IPS-NIHi11 (cell line): ENCODE measurements at places on chromosomes 7 and 10.

DNA sequence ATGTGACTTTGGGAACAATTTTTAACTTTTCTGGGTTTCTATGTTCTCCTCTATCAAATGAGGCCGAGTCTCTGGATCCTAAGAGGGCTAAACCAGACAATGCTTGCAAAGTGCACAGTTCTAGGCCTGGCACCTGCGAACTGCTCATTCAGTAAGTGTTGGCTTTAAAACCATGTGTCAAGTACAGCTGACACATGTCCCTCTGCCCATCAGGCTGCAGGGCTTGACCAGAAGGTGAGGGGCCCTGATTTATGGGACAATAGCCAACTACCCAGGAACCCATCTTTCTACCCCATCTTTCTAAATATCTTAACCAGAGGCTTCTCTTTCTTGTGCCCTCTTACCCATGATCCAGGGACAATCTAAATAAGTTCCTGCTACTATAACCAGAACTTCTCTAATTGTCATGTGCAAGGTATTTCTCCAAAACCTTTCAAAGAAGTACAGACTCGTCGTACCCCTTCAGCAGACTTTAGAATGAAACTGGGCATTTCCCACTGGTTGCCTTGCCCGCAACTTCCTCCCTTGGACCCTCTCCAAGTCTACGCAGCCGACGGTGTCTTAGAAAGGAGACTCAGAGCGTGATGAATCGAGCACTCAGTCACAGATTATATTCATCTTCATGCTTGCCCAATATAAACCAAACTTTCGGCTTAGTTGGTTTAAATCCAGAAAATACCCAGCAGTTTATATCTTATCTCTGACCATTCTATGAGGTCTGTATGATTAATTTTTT is 69.8 kb upstream of the STEAP1B start:
- no peak for DNase-seq

DNA sequence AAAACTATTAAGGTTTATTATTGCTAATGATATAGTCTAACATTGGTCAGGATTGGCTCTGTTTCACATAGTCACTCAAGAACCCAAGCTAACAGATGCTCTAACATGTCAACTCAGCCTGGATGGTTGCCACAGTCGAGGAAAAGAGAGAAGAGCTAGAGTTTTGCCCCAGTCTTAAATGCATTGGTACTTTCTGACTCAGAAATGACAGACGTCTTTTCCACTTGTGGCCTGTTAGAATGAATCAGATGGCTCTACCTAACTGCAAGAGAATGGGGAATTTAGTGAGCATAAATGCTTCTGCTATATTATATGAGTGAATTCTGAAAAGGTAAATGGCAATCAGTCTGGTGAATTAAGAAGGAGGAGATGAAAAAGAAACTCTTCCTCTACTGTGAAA is 13.9 kb downstream of the HECTD2 start:
- DNase-seq = no peak

- no peak for DNase-seq
Observed at GRCh38 chr10:49803988-49804387, 41.9 kb upstream of the OGDHL start.

GRCh38 chr10:132579027-132579859 is 41.7 kb downstream of the INPP5A start:
- no peak for DNase-seq

DNA sequence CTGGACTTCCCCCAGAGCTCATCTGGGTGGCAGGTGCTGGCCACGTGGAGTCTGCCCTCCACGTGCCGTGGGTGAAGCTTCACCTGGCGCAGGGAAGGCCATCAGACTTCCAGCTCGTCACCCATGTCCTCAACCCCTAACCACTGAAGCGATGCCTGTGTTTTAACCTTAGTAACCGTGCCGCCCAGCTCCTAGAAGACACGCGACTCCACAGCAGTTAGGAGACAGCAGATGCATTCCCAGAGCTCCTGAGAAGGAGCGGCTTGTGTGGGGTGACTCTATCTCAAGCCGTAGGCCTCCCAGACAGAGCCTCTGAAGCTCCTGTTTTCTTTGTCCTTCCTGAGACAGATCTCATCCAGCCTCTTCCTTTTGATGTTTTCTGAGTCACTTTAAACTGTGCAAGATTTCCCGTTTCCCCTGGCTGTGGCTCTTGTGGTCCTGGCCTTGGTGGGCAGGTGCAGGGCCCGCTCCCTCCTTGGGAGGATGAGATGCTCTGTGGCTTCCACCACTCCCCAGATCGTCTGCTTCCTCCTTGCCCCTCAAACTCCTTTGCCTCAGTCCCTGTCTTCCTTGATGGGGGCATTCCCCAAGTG is 41.4 kb upstream of the AP5Z1 start:
- DNase-seq = no peak

DNA sequence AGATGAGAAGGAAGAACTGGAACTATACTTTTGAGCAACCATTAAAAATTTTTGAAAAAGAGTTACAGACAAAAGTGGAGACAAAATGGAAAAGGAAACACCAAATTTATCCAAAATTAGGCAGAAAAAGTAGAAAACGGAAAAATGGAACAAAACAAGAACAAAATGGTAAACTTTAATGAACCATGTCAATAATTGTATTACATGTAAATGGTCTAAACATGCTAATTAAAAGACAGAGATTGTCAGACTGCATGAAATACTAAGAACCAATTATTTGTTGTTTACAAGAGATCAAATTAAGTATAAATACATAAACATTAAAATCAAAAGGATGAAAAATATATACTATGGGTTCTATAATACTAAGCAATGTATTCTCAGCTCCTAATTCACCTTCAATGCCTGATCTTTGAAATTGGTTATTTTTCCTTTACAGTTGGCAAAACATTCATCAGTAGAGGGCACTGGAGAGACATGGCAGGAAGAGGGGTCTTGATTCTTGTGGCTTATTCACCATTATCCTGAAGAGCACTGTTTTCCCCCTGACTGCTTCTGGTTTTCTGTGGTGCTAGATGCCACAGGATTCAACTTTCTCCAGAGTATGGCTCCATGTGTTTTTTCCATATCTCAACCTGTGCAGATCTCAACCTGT is 124.9 kb downstream of the ELFN1 start:
- DNase-seq = no peak

DNA sequence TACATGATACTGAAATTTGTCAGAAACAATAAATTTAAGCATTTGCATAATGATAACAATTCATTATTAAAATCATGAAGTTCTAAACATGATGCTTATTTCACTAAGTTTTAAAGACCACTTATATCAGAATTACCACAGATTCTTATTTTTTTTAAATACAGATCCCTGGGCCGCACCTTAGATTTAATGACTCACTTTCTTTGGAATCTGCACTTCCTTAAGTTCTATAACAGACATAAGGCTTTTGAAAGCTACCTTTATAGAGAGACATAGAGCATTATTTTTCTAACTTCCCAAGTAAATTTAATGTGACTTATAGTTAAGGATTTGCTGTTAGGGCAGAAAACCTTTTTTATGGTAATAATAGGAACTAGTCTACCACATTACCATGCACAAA is 214.9 kb downstream of the IPMK start:
- no peak for DNase-seq

DNA sequence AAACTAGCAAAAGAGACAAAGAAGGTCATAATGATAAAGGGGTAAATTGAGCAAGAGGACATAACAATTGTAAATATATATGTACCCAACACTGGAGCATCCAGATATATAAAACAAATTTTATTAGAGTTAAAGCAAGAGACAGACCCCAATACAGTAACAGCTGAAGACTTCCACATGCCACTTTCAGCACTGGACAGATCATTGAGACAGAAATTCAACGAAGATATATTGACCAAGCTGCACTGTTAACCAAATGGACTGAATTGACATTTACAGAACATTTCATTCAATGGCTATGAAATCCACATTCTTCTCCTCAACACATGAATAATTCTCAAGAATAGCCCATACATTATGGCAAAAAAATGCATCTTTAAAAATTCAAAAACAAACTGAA is 378.2 kb downstream of the PTPRN2 start:
- DNase-seq = no peak

- DNase-seq = no peak
Observed at GRCh38 chr7:32018845-32019578, 51.2 kb downstream of the PDE1C start.

GRCh38 chr7:146146831-146147486 is 30.4 kb downstream of the CNTNAP2 start:
- no peak for DNase-seq

DNA sequence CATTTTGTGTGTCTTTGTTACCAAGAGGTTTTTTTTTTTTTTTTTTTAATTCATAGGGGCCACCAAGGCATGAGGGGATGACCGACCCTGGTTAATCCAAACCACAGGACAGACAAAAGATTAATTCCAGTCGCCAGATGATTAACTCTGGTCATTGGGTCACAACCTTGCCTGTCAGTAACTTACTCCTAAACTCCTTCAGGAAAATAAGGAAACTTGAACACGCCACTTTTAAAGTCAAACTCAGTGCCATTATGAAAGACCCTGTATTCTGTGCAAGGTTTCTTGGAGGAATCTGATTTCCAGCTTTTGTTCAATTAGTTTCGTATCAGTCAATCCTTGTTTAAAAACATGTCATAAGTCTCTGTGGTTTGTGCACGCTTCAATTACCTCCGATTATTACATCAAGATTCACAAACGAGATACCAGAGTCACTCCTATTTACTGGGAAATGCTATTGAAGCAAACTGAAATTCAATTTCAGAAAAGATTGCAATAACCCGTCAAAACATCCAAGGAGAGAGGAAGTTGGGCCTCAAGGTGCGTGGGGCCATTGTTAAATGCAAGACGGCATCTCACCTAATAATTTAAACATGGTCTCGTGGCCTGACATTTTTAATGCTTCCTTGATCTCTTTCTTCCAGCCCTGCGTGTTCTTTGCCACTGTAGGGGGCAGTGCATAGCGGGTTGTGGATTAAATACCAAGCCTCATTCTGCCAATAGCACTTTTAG is 44.0 kb downstream of the NRP1 start:
- no peak for DNase-seq

GRCh38 chr10:69656742-69657269 is 26.8 kb downstream of the FAM241B start:
- no peak for DNase-seq

DNA sequence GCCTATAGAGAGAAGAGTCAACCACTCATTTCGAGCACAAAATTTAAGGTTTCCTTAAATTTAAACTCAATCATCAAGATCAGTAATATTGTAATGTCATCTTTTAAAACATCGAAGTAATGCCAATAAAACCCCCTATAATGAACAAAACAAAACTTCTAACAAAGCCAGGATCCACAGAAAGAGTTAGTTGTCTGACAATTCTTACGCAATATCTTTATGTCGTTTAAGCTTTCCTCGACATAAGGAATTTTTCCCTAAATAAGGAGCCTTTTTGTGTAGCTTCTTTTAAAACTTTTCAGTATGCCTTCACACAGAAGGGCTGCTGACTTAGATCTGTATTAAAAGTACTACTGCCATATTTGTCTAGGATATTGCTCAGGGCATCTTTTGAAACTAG is 7.5 kb downstream of the EBLN1 start:
- no peak for DNase-seq

- DNase-seq = no peak
Observed at GRCh38 chr7:46613116-46613515, 692.0 kb upstream of the IGFBP3 start.

GRCh38 chr7:142153400-142153799 is 41.9 kb downstream of the MGAM2 start:
- DNase-seq = peak; percentile 34

DNA sequence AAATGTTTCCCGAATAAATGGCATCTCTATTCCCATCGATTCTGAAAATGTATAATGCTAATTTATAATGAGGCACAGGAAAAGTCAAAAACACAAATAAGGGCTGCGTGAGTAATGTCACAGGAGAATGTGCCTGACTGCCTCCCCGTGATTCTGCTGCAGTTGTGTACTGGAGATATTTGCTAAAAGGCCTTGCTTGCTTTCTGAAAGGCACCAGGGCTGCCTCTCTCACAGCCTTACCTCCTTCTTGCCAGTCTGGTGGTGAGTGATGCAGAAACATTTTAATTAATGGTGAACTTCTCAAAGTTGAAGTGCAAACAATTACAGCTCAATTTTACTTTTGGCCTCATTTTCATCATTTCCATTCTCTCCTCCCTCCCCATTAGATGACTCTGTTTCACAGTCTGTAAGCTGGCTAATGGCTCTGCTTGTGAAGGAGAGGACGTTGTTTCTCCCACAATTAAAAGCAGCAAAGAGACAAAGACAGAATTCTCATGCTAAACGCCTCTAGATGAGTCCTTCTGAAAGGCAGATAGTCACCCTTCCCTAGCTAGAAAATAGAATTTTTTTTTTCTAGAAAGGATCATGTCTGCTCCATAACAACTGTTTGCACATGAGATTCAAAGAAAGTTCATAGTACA is 377.6 kb downstream of the MDFIC start:
- peak; percentile 11 for DNase-seq

DNA sequence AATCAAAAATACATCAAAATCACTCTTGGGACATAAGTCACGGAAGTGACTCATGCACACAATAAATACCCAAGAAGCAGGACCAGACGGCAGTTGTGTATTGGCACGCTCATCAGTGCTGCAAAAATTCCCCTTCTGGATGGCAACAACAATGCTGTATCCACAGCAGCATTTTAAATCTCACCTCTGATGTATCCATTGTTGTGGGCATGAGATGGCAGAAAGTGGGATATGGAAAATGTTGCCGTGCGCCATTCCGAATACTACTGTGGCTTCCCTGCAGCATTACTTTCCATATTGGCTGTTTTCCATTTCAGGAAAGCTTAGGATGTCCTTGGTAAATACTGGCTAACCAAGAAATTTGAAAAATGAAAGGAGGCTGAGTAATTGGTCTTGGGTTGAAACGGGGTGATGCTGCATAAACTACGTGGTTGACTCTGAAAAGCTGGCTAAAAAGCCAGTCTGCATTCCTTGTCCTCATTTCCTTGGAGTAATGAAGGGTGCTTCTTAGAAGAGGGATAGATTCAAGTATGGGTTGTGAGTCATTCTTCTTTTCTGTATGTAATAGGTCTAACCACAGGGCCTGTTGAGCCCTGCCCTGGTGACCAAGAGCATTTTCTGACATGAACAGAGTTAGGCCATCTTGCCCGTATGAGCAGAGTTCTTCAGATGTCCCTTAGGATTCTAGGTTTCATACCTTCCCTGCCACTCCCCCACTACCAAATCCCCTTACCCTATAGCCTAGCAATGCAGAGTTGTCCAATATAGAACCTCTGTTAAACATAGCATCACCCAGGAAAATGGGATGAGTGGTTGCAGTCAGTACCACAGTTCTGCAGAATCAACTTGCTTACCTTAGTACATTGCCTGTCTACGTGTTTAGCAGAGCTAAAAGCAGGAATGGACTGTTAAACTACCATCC is 36.3 kb upstream of the TOMM7 start:
- DNase-seq = no peak

DNA sequence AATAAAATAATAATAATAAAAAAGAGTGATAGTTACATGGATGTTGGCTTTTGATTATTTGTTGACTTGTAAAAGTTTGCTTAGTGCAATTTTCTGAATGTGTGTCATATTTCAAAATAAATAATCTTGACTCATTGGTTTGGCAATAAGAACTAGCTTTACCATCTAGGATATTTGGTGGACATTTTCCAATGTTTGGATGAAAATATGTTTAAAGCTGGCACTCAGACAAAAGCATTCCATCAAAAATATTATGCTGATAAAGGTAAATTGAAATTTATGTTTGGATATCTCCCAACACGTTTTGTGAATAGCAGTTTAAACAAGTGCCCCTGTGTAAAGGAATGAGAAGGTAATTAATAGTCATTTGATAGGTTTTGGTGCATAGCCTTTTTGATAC is 62.5 kb upstream of the KCNMA1 start:
- DNase-seq = no peak
